Right renal cortex interstitium (tissue), 3 donors: ENCODE measurements at places on chromosomes 6 and 20. TPM values are rescaled to one million over a fixed set of nuclear protein-coding genes. Genes with fewer than 3 reads are reported as not detected.

GRCh38 chr6:95185874-95186273, 391.5 kb upstream of the MANEA start:
- no peak for DNase-seq

GRCh38 chr20:23257848-23258746, 92.5 kb upstream of the NXT1 start:
- DNase-seq, result no peak

GRCh38 chr20:698276-698675, 22.7 kb upstream of the SCRT2 start:
- no peak for DNase-seq

DNA sequence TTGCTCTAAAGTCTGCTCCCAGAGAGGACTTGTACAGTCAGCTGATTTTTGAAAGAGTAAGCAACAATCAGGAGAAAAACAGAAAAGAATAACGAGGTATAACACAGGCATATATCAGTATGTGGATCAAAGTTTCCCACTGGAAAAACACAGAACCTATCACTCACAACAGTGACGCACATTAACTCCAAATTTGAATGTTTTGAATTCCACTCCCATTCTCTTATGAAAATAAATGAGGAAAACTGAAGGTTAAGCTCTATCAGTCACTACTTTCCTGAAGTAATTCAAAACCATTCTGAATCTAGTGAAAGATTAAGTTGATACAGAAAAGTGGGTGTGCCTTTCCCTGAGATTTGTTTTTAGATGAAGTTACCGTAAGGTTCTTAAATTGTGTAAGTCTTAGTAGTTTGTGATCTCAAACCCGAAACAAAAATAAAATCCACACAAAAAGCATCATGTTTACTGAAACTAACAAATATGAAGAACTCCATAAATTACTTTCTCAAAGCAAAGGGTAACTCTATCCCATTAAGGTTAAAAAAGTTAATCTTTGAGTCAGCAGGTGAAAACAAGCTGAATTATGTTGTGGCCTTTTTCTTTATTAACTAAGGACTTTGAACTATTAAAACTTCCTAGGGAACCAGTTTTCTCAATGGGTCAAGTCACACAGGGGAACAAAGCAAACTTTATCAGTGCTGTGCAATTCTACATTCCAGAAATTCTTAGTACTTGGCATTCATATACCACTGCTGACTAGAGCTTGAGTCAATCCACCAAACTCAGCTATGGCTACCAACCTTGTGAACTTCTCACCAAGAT, 115.7 kb downstream of the OGFRL1 start:
- no peak for DNase-seq

TINAG gene
- 27.7 TPM for polyA plus RNA-seq
